ENCODE measurements at places on chromosomes 2 and 18. TPM values are rescaled to one million over a fixed set of nuclear protein-coding genes. Genes with fewer than 3 reads are reported as not detected.

DNA sequence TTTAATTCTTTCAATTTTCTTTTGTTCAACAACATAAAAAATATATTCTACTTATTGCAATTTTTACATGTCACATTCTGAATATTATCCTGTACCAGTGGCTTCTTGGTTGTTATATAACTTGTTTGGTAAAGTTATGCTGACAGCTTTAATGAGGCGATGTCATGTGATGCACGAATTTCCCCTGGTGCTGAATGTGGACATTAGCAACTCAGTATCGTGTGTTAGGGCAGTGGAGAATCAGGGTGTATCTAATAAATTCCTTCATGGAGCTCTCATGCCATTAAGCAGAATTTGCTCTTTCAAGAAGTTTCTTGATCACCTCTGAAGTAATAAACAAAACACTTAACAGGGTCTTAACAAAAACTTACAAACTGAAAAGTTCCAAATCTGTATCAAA is 99.6 kb upstream of the DNMT3A start:
- DNase-seq, result no peak

DNA sequence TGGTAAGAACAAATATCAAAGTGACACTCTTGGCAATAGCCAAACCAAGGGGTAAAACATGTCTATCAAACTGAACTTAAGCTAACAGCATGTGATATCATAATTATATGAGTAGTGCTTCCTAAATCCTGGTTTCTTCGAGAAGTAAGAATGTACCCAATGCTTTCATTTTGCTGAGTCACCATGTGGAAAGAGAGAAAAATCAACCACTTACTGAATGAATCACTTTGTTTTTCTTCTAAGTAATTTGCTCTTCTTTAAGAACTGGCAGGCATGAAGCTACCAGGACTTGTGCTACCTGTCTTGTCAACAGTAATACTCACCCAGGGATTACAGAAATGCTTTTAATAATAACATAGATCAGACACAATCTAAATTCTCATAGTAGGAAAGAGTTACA is 19.0 kb upstream of the DUSP19 start:
- no peak for DNase-seq

- no peak for DNase-seq
These were observed 1.3 kb upstream of the CLIP4 start for GRCh38 chr2:29113891-29114321.

DNA sequence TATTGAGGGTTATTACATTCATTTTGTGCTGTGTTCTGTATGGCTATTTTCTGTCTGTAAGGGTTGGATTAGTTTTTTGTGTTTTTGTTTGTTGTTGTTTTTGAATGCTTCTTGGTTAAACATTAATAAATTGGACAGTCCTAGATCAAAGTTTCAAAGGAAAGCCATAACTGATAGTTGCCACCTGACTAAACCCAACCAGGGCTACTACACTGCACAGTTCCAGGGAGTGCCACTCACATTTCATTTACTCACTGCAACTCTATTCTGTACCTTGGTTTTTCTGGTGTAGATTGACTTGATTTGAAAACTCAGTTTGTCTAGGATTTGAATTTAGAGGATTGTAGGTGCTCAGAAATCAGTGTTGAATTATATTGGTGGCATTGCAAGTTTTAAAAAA is 6.4 kb downstream of the MYL12B start:
- no peak for DNase-seq

DNA sequence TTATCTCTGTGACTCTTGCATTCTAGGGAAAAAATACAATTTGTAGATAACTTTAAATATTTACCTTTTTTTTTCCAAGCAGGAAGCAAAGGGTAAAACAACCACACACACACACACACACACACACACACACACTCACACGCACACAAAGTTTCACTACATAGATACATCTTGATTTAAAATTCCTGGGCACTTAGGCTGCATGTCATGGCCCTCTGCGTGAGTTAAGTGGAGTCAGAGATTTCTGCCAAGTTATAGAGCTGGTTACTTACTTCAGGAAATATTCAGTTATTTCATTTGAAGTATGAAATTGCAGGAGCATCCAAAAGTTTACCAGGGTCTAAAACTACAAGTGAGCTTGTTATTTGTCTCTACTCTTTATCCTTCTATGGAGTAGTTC is 612.0 kb downstream of the IRS1 start:
- DNase-seq, result no peak

GRCh38 chr2:181613241-181613640 is 43.7 kb downstream of the CERKL start:
- no peak for DNase-seq

DNA sequence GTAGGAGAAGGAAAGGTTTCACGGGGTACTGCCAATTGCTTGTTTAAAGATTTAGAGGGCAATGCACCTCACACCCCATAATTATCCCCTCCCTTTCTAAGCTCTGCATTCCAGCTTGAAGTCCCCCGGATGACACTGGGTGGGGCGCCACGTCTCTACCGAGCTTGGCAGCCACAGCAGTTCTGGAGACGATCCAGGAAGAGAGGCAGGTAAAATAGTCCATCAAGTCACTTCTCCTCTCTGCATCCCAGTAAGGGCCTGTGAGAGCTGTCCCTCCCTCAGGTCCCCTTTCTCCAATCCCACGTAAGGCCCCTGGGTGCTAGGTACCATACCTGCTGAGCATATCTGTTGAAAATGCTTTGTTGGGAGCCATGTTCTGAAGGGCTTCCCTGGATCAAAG is 65.7 kb downstream of the CAPN13 start:
- DNase-seq, result no peak

DNA sequence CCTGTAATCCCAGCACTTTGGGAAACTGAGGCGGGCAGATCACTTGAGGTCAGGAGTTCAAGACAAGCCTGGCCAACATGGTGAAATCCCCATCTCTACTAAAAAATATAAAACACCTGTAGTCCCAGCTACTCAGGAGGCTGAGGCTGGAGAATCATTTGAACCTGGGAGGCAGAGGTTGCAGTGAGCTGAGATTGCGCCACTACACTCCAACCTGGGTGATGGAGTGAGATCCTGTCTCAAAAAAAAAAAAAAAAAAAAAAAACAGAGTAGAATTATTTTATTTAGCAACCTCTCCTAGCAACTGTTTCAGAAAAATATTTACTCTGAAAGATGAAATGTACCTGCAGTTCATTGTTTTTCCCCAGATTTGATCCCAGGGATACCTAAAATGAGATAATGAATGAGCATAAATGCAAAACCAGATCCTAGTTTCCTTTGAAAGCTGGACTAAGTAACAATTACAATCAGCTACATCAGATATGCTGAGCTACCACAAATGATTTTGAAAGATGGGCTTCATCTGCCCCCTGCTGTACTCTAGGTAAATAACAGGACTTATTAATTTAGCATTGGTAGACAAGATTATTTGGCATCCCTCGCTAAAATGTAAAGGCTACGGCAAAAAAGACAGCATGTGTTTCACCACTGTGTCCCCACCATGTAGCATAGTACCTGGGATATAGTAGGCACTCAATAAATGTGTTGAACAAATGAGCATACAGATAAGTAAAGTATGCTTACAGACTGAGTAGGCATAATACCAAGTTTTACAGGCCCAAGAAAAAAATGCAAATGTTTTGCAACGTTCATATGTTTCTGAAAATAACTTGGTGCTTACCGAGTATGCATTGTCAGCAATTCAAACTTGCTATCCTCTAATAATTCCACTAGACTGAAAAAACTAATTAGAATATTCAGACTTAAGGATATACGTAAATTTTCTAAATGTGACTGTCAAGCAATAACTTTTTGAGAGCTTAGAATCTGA is 102.5 kb downstream of the ATL2 start:
- no peak for DNase-seq

Gene MAL
- total RNA-seq, result 2.2 TPM

All from ovary (tissue), 10 donors.